ENCODE measurements at places on chromosomes 4 and X.

DNA sequence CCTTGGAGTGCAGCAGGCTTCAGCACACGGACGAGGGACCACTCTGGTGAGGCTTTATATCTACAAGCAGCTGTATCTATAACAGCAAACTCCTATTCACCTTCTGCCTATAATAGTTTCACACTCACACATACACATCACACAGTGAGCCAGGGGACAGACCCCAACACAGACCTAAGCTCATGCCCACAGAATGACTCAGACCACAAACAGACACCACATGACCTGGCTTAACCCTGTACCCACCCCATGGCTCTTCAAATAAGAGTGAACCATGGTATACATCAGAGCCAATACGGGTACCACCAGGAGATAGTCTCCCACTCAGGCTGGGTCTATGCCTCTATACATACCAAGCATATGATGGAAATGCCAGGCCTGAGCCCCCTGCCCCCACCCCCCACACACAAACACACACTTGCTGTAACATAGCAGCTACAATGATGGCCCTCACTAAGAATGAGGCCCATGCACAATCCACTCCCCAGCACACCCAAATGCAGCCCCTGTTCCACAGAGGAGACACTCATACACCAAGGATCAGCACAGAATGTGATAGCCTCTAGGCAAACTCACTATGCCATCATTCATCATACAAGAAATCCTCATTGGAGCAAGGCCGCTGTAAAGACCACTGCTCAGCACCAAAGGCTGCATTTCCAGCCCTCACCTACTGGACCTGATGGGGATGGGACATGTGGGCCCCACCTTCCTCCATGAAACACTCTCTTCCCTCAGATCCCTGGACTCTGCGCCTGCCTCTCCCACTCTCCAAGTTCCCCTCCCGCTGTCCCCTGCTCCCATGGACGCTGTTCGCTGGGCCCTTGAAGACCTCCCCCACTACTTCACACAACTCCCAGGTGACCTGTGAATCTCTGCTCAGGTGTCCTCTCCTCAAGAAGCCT, 62.1 kb upstream of the XIAP start:
- DNase-seq = no peak

DNA sequence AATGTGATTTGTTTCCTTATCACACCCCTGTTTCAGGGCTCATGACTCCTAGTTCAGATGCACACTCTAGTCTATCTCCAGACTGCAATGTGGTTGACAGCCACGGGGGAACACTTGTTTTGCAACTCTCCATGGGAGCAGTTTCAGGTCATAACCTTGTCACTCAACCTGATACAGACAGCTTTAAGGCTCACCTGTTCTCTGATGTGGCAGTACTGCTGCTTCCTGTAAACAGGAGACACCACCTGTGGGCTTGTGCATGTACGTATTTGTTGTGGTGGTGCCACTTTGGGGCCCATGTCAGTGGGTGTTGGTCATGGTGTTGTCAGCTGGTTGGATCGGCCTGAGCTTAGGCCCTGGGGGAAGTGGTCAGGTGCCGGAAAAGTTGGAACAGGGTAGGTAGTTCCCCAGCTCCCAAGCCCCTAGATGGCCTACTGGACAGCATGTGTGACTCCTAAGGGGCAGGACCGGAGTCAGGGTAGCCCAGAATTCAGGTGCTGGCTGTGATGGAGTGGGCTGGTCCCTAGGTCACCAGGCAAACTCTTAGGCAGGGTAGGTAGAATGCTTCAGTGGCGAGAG, 46.2 kb downstream of the FAM9B start:
- DNase-seq = no peak

DNA sequence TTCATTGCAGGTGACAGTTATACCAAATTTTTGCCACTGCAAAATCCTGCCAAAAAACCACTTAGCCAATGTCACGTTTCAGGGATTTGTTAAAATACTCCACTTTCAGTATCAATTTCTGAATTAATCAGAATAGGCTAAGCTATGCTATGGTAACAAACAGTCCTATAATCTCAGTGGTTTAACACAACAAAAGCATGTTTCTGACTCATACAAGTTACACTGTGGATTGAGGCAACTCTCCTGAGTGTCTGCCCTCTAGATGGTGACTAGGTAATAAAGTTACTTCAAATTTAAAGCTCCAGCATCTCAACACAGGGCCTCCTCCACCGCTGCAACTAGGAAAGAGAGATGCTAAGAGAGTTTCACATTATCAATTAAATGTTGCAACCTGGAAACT, 23.0 kb upstream of the RADX start:
- no peak for DNase-seq

- no peak for DNase-seq
Measured at GRCh38 chrX:11187001-11187400, 75.9 kb downstream of the HCCS start.

GRCh38 chrX:47605024-47605423, 14.6 kb downstream of the SYN1 start:
- DNase-seq = no peak

GRCh38 chr4:168852933-168853713, 156.9 kb downstream of the CBR4 start:
- no peak for DNase-seq

- no peak for DNase-seq
Measured at GRCh38 chr4:70511365-70511764, 7.0 kb upstream of the AMTN start.

GRCh38 chr4:27040356-27040755, 179.7 kb downstream of the STIM2 start:
- no peak for DNase-seq

DNA sequence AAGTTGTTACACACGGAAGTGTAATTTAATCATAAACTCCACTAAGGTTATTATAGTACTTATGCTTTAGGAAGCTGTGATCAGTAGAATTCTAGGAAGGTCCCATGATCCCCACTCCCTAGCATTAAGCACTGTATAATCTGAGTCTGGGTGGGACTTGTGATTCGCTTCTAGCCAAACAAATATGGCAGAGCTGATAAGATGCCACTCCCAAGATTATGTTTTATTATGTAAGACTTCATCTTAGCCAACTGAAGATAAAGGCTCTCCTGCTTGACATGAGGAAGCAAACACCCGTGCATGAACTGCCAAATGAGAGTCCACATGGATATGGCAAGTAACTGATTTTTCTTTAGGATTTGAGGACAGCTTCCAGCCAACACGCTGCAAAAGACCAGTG, 186.4 kb upstream of the NDST3 start:
- DNase-seq = no peak

DNA sequence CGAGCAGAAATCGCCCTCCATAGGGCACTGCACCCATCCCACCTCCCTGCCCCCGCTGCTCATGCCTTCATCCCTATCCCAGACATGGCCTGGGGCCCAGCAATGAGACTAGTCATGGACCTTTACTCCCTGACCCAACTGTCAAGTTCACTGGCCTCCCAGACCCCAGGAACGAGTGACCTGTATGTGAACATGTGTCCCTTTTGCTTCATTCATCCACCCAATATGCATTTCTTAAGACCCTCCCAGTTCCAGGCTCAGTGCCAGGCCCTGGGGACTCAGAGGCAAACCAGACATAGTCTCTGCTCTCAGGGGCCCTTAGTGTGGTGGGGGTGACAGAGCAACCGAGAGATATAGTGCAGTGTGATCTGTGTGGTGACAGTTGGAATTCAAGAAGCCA, 67.0 kb downstream of the EFNB1 start:
- no peak for DNase-seq

- peak; percentile 36 for DNase-seq
Measured at GRCh38 chrX:21725496-21725895, 32.4 kb downstream of the SMPX start.

- DNase-seq = no peak
Measured at GRCh38 chrX:24148535-24149350, 786 bp upstream of the ZFX start.

GRCh38 chrX:10146346-10146745, 10.4 kb upstream of the CLCN4 start:
- no peak for DNase-seq

- no peak for DNase-seq
Measured at GRCh38 chr4:117771647-117772337, 262.5 kb upstream of the NDST3 start.

- DNase-seq = no peak
Measured at GRCh38 chr4:68883870-68884269, 67.7 kb downstream of the UGT2A3 start.

DNA sequence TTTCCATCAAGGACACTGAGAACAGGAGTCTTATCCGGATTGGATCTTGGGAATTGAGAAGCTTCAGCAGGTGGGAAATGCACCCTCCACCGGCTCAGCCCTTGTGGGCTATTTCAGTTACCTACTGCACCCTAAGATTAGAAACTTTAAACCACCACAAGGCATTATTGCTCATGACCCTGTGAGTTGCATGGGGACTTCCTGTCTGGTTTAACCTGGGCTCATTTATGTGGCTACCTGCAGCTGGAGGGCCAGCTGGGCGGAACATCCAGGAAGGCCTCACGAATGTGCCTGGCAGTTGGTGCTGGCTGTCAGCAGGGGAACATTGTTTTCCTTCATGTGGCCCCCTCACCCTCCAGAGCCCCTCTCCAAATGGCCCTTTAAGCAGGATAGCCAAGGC, 164.1 kb downstream of the DEFB131A start:
- DNase-seq = no peak

- no peak for DNase-seq
Measured at GRCh38 chrX:133575501-133576136, 160.3 kb upstream of the GPC4 start.

- no peak for DNase-seq
Measured at GRCh38 chr4:38647101-38647819, 16.7 kb upstream of the KLF3 start.

- DNase-seq = no peak
Measured at GRCh38 chrX:130877892-130878341, 25.1 kb downstream of the ENOX2 start.

DNA sequence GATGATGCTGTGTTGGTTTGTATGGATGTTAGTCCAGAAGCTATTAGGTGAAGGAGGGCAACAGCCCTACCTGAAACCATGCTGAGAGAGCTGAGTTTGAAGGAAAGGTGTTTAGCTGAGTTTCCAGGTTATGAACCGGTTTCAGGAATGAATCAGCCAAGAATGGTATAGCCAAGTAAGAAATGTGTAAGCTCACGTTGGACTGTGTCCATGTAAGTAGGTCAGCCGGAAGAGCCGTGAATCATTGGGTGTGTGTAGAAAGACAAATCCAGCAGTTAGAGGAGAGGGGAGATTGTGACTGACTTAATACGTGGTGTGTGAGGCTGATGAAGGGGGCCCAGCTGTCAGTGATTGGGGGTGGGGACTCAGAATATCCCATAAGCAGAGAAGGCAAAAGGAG, 77.2 kb upstream of the SPIN4 start:
- DNase-seq = no peak

DNA sequence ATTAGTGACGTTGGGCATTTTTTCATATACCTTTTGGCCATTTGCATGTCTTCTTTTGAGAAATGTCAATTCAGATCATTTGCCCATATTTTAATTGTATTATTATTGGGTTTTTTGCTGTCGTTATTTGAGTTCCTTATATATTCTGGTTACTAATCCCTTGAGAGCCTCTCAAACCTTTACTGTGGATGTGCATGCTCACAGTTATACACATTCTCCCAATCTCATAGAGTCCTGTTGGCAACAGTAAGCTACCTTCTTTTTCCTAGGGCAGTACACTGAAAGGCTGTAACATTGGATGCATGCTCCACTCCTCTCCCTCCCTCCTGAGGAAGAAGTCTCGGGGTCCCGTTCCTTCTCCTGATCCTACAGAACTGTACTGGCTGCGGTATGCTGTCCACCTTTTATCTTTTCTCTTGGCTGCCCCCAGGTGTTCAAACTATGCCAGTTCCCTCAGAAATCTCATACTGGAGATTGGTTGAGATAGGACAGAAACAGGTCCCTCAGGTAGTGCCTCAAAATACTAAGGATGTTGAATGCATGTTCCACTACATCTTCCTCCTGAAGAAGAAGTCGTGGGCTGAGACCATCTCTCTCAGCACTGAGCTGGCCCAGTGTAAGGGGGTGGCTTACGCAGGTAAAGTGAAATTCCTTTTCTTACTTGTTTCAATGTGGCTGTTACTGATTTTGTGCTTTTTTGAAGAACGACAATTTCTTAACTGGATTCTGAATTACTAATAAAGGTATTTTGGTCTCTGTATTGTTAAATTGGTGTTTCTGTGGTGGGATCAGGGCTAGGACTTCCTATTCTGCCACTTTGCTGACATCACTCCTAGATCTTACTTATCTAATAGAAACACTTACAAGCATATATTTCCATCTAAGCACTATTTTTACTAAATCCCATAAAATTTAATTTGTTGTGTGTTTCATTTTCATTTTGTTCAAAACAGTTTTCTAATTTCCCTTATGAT, 145.4 kb upstream of the HUWE1 start:
- no peak for DNase-seq

DNA sequence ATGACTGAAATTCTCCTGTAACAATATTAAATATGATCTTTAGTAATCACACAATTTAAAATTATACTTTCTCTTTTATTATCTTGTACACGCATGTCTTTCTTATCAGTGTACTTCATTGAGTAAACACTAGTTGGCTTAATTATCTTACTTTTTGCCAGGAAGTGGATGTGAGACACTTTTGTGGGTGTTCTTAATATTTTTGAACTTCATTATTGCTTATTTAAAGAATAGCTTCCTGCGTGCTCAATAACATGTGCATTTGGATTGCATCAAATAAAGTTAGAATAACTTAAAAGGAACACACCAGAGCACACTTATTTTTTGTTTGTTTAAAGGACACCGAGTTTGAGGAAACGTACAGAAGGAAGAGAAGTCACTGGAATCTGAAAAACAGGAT, 128.5 kb upstream of the VEGFC start:
- DNase-seq = no peak

- no peak for DNase-seq
Measured at GRCh38 chr4:94695384-94695783, 62.4 kb upstream of the BMPR1B start.

GRCh38 chr4:126895988-126896570, 736.7 kb upstream of the INTU start:
- DNase-seq = no peak

- no peak for DNase-seq
Measured at GRCh38 chr4:74323663-74324062, 15.4 kb downstream of the EPGN start.

DNA sequence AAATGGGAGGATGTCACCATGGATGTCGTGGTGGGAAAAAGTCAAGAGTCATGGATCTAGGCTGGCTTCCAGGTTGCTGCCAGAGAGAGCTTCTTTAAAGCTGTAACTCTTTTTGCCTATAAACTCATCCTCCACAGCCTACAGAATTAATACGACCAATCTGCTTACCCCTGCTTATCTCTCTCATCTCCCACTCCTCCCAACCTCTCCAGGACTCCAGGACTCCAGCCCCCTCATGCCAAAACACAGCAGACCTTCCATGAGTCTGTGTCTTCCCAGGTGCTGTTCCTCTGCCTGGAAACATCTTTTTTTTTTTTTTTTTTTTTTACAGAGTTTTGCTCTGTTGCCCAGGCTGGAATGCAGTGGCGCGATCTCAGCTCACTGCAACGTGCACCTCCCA, 15.3 kb upstream of the SLC10A4 start:
- no peak for DNase-seq

- no peak for DNase-seq
Measured at GRCh38 chr4:3492741-3493719, 29.9 kb downstream of the DOK7 start.

GRCh38 chr4:152258391-152258790, 277.5 kb downstream of the FBXW7 start:
- no peak for DNase-seq

Data from NCI-H2107 (cell line).